Right ventricle myocardium superior (tissue), 1 donor: ENCODE measurements at places on chromosomes 1 and 21. TPM values are rescaled to one million over a fixed set of nuclear protein-coding genes. Genes with fewer than 3 reads are reported as not detected.

GRCh38 chr1:180270530-180271271, 40.6 kb downstream of the LHX4 start:
- DNase-seq: peak; percentile 42

DNA sequence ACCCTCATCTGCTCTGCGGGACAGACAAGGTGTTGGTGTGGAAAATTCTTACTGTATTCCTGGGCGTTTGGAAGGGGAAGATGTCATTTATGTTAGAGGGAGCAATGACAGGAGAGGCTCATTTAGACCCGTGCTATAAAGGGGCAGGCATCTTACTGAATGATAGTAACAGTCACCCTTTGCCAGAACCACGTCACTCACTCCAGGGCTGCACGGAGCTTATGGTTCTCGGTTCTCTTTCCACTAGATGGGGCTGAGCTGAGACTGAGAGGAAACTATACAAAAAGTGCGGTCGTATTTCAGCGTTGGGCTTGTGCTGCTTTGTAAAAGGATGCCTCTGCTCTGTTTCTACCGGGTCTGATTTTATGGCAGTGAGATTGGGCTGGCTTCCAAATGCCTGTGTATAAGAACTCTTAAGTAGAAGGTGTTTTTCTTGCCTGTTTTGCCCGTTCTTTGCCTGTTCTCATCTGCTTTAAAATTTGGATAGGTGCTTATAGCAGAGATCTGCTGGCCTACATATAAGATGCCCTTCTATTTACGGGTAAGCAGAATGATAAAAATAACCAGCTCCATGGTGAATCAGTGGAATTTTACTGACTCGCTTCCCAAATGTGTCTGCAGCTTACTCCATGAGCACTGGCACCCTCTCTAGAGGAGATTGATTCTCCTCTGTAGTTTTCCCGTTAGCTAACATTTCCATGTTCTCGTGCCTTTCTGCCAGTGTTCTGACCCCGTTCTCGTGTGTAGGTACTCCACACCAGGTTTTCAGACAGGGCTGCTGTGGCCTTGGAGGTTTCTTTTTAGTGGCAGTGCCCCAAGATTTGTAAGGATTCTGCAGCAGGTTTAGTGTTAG, 55.9 kb downstream of the MRPS6 start:
- peak; percentile 62 for DNase-seq

DNA sequence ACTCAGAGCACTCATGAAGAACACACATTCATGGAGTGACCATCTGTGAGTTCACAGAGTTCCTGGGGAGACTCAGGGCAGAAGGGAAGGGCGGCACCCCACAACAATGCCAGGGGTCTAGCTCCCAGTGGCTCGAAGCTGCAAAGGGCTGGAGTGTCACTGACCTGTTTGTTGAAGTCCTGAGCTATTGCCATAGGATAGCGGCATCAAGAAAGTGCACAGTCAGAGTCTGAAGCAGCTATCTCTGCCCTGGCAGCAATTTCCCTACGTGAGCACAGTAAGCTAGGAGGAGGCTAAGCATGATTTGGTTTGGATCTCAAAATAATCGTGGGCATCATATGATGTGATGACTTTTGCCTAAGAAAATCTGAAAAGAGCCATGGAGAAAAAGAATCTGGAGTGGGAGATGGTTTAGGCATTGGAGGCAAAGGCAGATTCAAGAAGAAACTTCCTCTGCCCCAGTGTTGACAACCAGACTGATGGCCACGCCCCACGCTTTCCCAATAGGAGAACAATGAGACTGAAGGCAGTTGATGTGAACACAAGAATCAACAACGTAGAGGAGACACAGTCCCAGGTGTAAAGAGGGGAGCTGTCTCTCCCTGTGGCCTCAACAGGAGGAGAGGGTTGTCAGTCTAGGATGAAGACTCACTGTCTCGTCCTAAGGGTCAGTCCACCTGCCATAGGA, 100.0 kb upstream of the SLC25A33 start:
- DNase-seq: peak; percentile 55

- no peak for DNase-seq
Observed at GRCh38 chr1:89754518-89754917, 66.3 kb upstream of the LRRC8D start.

DNA sequence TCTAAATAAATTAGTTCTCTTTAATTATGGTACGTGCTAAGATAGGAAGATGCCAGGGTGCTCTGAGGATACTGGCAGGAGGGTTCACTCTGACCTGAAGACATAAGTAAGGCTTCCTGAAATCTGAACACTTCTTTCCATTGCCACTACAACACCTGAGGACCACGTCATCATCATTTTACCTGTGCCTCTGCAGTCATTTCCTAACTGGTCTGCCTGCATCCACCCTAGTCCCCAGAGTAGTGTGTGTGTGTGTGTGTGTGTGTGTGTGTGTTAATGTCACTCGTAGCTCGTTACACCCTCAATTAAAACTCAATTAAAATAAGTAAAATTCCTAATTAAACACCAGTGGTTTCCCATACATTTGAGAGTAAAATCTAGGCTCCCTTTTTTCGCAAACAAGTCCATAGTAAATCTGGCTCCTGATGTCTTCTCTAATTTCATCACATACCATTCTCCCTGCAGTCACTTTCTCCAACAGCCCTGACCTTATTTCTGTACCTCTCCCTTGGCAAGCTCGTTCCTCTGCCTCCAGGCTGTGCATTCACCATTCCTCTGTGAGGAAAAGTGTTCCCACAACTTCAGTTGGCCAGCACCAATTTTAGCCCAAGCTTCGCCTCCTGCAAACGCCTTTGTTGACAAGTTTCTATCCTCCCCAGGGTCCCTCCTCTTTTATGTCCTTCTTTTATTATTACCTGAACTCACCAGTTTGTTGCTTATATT, 8.7 kb downstream of the IL12RB2 start:
- no peak for DNase-seq

DNA sequence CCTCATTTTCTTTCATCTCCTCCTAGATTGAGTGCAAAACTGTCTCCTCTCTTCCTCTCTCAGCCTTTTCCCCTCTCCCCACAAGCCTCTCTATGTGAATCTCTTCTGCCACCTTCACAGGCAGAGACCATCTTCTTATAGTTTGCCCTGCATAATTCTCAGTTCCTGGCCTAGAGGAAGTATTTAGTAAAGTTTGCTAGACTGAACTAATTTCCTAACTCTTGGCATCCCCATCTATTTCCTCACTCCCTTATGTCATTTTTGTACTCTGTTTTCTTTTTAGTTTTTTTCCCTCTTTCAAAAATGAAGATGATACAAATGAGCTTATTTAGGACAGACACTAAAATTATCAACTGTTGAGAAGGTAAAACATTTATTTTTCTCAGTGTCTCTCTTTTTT, 66.0 kb downstream of the XCL2 start:
- DNase-seq: no peak

DNA sequence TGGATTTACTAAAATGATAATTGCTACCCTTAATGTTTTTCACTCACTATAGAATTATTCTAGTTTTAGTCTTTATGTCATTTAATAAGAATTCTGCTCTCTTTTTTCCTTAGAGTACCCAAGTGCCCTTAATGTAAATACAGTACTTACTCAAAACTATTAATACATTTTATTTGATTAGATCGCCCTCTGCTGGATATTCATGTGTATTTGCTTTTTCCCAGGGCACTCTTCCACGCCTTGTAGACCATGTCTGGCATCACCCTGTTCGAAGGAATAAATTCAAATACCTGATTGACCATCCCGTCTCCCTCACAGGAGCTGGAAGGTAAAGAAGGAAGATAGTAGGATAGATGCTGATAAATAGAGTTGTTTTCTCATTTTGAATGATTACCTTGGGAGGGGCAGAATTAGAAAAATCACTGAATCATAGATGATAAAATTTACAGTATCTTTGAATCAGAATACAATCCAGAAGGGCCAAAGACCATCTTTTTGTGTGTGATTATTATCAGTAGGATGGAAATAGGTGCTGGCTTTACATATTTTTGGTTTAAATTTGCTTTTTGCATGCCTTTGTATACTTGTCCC, 4.1 kb downstream of the AXDND1 start:
- no peak for DNase-seq

The SUSD4 gene
- total RNA-seq: 5.8 TPM

The CREG1 gene
- 68.3 TPM for total RNA-seq

The RBM8A gene
- 57.9 TPM for total RNA-seq
